ENCODE measurements at places on chromosomes 7 and 10.

GRCh38 chr10:34584164-34584563 is 230.9 kb downstream of the PARD3 start:
- no peak for DNase-seq

DNA sequence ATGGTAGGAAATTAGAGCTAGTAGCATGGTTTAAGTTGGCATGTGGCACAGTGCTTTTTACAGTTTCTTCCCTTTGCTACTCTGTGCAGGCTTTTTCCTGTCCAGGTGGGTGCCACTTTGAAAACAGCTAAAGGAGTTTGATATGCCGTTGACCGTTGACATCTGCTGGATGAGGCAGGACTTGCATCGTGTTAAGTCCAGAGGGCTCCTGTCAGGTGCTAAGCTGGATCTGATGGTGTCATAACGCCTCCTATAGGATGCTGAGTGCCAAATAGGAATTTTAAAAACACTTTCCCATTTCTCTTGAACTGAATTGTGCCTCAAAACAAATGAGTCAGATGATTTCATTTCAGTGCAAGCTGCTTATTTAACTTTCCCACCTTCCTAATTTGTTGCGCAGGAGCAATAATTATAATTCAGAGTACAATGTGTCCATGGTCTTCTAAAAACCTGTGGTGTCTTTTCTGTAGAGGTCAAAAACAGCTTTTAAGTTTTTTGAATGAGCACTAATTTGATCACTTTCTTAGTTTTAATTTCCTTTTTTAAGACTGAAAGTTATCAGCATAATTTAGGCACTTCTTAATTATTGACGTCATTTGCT is 178.3 kb downstream of the CDCA7L start:
- no peak for DNase-seq

DNA sequence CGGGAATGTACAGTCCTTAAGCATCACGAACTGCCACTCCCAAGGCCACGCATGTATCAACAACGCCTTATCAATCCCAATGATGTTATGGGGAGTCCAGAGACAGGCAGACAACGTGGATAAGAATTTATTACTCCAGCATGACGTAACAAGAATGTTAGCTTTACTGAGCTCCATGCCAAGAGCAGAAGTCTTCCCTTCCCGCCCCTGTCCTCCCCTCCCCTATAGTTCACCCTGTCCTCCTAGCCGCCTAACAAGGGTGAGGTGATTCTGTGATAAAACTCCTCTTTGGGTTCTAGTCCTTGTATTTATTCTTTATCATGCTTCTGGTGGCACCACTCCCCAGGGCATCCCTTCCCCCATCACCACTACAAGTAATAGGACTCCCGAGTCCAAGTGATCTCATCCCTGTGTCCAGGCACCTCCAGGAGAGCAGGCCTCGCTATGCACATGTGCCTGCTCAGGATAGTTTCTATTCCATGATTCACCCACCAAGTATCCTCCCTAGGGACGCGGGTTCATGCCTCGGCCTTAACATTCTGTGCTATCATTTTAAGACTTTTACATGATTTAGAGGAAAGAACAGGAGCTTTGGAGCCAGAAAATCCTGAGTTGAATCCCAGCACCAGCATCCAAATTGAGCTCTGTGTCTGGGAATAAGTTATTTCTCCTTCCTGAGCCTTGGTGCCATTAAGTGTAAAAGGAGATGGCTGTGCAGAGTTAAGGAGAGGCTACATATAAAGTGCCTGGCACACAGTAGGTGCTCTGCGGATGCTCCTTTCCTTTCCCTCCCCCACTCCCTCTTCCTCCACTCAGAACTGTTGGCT is 15.4 kb downstream of the GSDME start:
- no peak for DNase-seq

DNA sequence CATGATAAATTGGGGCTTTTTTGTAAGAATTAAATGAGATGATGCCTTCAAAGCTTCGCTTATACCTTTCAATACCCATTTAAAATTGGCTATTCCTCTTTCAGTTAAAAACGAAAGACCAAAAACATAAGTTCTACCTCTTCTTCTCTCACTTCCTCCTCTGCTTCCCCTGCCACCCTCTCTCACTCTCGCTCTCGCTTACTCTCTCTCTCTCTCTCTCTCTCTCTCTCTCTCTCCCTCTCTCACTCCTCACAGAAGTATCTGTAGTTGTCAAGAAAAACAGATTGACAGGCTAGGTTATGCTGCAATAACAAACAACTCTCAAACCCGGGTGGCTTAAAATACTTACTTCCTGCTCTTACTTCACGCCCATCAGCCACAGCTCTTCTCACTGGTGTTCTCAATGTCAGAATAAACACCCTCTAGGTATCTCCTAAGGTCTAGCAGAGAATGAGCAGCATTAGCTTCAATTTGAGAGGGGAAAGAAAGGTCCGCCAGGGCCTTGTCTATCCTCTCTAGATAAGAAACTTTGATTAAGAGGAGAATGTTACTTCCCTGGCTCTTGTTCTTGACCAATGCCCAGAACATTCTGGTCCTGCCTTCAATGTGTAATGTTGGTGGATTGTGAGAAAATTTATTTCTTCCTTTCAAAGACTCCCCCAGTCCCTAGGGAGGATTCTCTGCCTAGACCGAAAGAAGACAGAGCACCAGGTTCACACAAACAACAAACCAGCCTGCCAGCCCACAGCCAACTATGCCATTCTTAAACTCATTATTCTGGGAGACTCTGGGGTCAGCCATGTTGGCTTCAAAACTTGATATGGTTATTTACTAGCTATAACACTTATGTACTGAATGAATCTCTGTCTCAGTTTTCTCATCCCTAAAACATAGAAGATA is 1028.7 kb downstream of the XPNPEP1 start:
- no peak for DNase-seq

GRCh38 chr7:134364619-134365037 is 47.9 kb upstream of the SLC35B4 start:
- DNase-seq: no peak

DNA sequence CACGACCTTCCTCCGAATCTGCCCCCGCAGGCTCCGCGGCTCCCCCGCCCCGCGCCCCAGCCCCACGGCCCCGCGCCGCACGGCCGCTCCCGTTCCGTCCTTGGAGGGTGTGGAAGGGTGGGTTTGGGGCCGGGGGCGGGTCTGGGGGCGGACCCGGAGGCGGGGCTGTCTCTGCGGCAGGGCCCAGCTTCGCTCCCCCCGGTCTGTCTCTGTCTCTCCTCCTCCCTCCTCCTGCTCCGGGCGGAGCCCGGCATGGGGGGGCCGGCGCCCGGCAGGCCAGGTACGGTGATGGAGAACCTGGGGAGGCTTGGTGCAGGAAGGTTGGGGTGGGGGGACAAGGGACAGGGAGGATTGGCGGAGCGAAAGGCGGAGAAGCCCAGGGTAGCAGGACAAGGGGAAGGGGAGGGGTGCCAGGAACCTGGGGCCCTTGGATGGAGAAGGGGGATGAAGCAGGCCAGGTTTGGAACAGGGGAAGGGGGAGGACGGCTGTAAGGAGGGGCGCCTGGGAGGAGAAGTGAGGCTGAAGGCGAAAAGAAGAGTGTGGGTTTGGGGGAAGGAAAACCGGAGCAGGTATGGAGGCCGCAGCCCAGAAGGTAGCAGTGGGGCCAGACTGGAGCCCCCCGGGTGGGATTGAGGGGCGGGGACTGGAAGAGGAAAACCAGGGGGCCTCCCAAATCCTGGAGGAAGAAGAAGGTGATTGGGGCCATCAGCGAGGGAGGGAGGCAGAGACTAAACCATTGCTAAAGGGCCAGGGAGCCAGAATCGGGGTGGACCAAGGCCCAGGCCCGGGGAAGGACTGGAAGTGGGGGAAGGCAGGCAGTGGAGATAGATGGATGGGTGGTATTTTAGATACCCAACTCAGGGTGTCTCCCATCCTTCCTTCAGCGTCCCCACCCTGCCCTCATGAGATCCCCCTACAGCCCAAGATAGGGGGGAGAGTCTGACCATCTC is at the start of gene NYAP1:
Gene NYAP1, plus strand, starts transcription at position 206 of the 951 bp plus-strand sequence. CDS start 1,385 bp downstream, outside the sequence.
- peak; percentile 35 for DNase-seq

DNA sequence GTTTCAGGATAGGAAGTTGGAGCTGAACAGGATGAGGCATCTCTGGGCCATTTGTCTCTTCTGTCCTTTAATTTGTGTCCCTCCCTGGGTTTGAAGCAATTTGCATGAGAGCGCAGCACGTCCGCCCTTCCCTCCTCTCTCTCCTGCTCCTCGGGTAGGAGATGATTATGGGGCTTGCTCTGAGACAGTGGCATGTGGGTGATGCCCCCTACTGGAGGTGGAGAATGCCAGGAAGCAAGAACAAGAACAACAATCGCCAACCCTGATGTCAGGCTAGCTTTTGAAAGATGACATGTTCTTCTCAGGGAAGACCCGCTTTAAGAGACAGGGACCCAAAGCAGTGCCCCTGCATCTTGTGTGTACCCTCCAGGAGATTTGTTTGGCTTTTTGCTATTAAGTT is 63.9 kb upstream of the LOXL4 start:
- no peak for DNase-seq

DNA sequence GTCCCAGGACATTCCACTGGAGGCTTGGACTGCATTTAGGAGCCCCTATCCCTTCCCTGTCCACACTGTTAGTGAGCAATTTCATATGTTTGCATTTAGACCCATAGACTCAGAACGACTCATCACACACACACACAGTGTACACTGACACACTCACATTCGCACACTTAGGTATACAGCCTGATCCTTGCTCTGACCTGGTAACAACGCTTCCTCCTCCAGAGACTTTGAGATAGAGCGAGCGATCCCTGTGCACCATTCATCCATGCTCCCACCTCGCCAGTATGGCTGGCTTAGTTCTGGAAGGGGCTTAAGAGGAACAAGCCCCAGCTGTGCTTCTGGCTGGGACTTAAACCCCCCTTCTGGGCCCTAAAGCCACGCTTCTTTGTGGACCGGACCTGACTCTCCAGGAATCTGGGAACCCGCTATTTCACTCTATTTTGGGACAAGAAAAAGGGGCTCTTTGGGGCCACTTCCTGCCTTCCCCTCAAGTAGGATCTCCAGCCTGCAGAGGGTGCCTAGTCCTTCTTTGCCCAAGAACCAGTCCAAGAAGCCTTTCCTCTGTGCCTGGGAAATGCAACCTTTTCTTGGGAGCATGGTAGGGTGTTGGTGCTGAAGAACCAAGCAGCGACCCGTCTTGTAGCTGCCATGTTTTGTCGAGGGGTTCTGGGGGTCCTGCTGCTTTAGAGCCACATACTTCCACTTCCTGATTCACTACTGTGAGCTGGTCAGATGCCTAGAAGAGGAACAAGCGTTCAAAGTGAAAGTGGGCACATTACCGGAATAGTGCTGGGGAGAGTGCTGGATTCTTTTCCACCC is 1.1 kb upstream of the HOXA13 start:
- no peak for DNase-seq

GRCh38 chr7:578386-578785 is 58.7 kb upstream of the PDGFA start:
- DNase-seq: no peak

DNA sequence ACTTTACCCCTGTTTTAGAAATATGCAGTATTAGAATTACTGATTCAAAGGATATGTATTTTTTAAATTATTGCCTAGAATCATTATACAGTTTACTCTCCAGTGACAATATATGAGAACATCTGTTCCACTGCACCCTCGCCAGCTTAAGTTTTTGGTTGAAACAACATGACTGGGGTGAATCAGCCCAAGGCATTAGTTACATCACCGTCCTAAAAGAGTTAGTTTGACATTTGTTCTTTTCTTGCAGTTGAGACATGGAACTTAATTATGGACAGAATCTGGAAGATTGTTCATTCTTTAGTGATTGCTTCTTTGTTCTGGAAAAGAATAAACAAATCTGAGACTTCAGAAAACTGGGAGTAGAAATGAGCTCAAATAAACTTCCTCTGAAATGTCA is 167.3 kb upstream of the DKK1 start:
- DNase-seq: no peak

GRCh38 chr7:21300692-21301091 is 127.2 kb upstream of the SP4 start:
- DNase-seq: no peak

GRCh38 chr7:7181519-7182155 is 707 bp upstream of the C1GALT1 start:
- no peak for DNase-seq

- no peak for DNase-seq
Measured at GRCh38 chr10:112539340-112539739, 92.3 kb downstream of the VTI1A start.

DNA sequence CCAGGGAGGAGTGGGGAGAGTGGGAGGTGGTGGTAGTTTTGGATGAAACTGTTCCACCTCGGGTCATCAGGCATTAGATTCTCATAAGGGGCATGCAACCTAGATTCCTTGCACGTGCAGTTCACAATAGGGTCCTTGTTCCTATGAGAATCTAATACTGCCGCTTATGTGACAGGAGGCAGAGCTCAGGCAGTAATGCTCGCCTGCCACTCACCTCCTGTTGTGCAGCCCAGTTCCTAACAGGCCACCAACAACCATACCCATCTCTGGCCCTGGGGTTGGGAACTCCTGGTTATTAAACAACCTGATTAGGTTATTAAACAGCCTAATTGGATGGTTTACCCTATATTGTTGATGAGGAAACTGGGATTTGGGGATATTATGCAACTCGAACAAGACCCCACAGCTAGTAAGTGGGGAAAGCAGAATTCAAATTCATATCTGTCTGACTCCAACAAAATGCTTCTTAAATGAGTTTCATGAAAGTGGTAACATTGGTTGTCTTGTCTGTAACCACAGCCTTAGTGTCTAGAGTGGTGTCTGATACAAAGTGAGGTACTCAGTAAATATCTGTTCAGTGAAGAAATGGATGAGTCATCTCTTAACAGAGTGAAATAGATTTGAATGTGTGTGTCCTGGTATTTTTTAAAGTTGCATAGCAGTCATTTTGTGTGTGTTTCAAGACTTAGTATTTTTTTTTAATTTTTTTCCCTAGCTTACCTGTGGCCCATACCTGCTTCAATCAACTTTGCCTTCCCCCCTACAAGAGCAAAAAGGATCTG is 101.6 kb downstream of the HECTD2 start:
- no peak for DNase-seq

DNA sequence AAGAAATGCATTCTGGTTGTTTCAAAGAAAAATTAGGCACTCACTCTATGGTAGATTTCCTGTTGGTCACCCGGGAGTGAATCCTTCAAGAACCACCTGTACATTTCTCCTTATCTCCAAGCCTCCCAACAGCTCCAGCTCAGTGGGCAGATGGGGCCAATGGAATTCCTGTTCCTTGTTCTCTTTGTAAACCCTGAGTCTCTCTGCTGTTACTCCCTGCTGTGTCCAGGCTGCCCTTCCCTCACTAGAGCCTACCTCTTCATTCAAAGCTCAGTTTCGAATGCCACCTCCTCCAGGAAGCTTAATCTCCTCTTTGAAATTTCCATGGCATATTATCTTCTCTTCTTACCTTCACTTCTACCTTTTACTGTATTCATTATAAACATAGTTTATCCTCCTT is 3.5 kb upstream of the BMPER start:
- no peak for DNase-seq

DNA sequence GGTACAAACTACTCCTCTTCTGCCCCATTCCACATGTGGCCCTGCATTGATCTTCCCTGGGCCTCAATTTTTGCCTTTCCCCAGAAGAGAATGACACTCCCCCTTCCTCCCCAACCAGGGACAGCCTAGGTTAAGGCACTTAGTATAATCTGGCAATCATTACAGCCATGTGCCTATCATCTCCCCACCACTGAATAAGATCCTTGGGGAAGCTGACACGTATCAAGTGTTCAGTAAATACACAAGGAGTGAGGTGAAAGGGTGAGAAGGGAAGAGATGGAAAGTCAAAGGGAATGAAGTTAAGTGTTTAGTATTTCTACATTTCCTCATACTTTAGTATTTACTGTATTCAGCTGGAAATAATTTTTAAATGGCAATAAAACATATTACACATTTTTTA is 31.9 kb downstream of the FBXW4 start:
- DNase-seq: no peak

- no peak for DNase-seq
Measured at GRCh38 chr7:50502001-50502684, 52.0 kb upstream of the FIGNL1 start.

- no peak for DNase-seq
Measured at GRCh38 chr10:133294189-133294588, 14.5 kb downstream of the TUBGCP2 start.

All from stimulated activated CD4-positive, alpha-beta T cell treated with anti-CD3 and anti-CD28 coated beads, Interleukin-15, amount 100 ng/mL, for 1 hour (primary cell).